Kidney (tissue), 22 donors: ENCODE measurements at places on chromosomes 3 and 15. TPM values are rescaled to one million over a fixed set of nuclear protein-coding genes. Genes with fewer than 3 reads are reported as not detected.

Gene SMCO1
- total RNA-seq, result not detected

DNA sequence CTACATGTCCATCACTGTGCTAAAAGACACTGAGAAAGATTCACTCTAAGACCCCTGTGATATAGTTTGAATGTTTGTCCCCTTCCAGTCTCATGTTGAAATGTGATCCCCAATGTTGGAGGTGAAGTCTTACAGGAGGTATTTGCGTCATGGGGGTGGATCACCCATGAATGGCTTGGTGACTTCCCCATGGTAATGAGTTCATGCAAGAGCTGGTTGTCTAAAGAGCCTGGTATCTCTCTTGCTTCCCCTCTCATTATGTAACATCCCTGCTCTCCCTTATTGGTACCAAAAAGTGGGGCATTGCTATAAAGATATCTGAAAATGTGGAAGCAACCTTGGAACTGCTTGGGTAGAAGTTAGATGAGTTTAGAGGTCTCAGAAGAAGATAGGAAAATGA is 32.2 kb upstream of the FAM174B start:
- DNase-seq, result no peak

Gene FBXO40
- total RNA-seq, result not detected

DNA sequence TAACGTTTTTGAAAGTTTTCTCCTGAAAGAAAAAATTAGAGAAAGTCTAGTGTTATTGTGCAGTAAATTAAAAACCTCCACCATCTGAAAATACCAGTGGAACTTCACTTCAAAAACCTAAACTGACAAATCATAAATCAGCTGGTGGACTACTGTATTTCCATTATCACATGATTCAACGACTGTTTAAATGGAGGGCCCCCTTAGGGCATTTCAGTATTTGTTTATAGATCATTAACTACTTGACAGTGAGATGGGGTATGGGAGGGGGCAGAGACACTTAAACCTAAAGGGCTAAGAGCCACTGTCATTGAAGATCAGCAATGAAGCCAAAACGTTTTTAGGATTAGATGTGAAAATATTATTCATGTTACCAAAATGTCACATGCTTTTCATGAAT is 8.8 kb upstream of the C15orf61 start:
- DNase-seq, result no peak

DNA sequence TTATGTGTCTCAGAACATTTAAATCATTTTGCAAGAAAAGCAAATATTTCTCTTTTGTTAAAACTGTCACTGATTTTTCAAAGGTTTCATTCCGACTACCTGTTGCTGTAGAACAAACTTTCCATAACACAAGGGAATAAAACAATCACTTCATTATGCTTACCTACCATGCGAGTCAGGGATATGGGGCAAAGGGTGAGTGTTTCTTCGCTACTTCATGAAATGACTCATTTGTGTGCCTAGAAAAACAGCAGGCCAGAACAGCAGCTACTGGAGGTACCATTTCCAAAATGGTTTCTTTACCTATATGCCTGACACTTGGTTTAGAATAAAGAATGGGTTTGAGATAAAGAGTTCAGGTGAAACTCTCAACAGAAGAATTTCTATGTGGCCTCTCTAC is 712.5 kb downstream of the PLOD2 start:
- no peak for DNase-seq
